ENCODE measurements at places on chromosomes 1 and 21. TPM values are rescaled to one million over a fixed set of nuclear protein-coding genes. Genes with fewer than 3 reads are reported as not detected.

Gene NBL1
- total RNA-seq: 22.0 TPM

Gene CFAP74
- total RNA-seq: 0.23 TPM

Gene DNM3
- total RNA-seq: 7.6 TPM

Gene GLRX2
- 7.8 TPM for total RNA-seq

Gene CFHR1
- not detected for total RNA-seq

Measured in metanephros (tissue), 2 donors.